ENCODE measurements at places on chromosomes 3 and 15.

- DNase-seq, result no peak
Observed at GRCh38 chr15:31135523-31135922, 34.0 kb upstream of the TRPM1 start.

GRCh38 chr3:14241716-14242115 is 63.1 kb downstream of the LSM3 start:
- no peak for DNase-seq

- DNase-seq, result no peak
Observed at GRCh38 chr3:62923066-62923465, 47.9 kb upstream of the CADPS start.

GRCh38 chr15:78651007-78651406 is 10.0 kb upstream of the CHRNB4 start:
- DNase-seq, result no peak

- DNase-seq, result no peak
Observed at GRCh38 chr3:13570391-13571194, 21.7 kb downstream of the FBLN2 start.

- DNase-seq, result peak; percentile 18
Observed at GRCh38 chr15:64507293-64507802, 47.0 kb downstream of the ZNF609 start.

- no peak for DNase-seq
Observed at GRCh38 chr15:72740219-72740618, 43.3 kb downstream of the ADPGK start.

GRCh38 chr3:134624537-134625287 is 26.1 kb downstream of the KY start:
- no peak for DNase-seq

- no peak for DNase-seq
Observed at GRCh38 chr3:181683563-181683962, 28.2 kb upstream of the SOX2 start.

GRCh38 chr15:29682781-29683180 is 139.5 kb downstream of the TJP1 start:
- DNase-seq, result no peak

GRCh38 chr15:42231088-42231487 is 23.0 kb upstream of the VPS39 start:
- no peak for DNase-seq

DNA sequence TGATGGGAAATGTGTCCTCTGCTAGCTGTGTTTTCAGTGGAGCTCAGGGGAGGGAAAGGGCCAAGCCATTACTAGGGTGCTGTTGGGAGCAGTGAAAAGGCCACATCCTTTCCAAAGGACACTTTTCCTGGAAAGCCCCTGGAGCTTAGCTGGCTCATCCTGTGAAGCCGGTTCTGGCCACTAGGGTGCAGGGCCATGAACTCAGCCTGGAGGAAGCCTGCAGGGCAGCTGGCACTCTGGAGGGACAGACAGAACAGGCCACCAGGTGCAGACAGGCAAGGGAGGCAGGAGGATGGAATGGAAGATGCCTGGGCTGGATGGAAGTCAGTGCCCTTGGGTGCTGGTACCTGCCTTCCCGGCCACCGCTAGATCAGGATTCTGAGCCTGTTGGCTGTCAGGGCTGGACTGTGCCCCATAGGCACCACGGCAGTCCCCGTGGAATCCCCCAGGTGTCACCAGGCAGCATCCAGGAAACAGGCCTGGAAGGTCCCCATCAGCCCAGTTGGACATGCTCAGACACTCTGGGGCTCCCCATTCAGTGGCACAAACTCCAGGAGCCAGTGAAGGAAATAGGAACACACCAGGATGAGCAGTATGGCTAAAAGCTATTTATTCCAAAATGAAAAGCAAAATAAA is 76.2 kb upstream of the C2CD4B start:
- DNase-seq, result no peak

- no peak for DNase-seq
Observed at GRCh38 chr3:58620421-58620820, 43.2 kb upstream of the FAM107A start.

DNA sequence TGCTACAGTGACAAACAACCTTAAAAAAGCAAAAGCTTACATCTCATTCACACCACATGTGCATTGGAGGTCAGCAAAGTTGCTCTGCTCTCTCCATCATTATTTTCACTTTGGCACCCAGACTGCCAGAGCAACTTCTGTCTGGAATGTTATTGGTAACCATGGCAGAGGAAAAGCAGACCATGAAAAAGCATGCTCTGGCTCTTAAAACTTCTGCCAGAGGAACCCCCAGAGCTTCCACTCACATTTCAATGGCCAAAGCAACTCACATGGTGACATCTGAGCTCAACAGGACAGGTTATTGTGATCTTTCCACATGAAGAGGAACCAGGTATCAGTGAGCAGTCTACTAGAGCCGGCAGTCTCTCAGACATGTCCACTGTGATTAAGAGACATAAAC is 21.9 kb upstream of the FRMD5 start:
- no peak for DNase-seq

DNA sequence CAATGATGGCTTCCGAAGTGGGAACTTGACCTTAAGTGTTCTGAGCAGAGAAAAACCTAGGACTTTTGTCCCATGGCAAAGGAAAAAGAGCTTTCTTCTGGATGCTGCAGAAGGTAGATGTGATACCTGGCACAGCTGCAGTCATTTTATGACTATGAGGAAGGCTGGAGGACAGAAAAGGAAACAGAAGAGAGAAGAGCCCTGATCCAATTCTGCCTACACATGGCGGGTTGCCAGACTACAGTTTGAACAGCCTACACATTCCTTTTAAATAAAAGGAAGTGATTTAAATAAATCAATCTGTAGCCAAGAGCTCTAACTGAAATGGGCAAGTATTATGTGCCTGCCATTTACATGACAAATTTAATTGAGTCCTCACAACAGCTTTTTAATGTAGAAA is 43.6 kb upstream of the CHRNB4 start:
- no peak for DNase-seq

- no peak for DNase-seq
Observed at GRCh38 chr3:197718891-197719290, 17.8 kb downstream of the RUBCN start.

- no peak for DNase-seq
Observed at GRCh38 chr3:179510496-179510895, 52.2 kb upstream of the ACTL6A start.

DNA sequence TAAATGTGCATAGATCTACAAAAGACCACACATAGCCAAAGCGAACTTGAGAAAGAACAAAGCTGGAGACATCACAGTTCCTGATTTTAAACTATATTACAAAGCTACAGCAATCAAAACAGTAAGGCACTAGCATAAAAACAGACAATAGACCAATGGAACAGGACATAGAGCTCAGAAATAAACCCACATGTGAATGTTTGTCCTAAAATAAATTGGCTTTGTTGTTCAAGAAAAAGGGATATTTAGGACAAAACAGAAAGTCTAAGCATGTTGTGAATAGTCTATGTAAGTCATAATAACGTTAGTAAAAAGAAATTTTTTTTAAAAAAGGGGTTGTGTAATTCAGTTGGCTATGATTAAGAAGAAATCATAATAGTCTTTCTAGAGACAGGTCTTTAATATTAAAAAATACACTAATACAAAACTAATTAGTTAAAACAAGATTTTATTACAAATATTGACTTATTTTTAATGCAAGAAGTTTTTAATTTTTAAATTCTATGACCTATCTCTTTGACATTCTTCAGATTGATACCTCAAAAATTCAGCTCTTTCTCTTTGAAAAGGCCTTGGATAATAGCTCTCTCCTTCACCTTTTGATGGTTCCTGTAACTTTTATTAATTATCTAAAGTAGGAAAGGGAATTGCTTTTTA is 11.6 kb downstream of the TMEM212 start:
- no peak for DNase-seq

GRCh38 chr3:98185180-98185579 is 18.7 kb downstream of the OR5H15 start:
- DNase-seq, result no peak

- no peak for DNase-seq
Observed at GRCh38 chr3:42610976-42611375, 10.5 kb downstream of the NKTR start.

Measured in stimulated activated CD8-positive, alpha-beta memory T cell treated with anti-CD3 and anti-CD28 coated beads, Interleukin-4, amount 100 ng/mL, for 24 hours (primary cell).